Activated CD8-positive, alpha-beta T cell treated with anti-CD3 and anti-CD28 coated beads, Interleukin-2, amount 10 ng/mL, durations not matched to agents 7 days and 5 days (primary cell): ENCODE measurements at places on chromosomes 5 and 9. TPM values are rescaled to one million over a fixed set of nuclear protein-coding genes. Genes with fewer than 3 reads are reported as not detected.

DNA sequence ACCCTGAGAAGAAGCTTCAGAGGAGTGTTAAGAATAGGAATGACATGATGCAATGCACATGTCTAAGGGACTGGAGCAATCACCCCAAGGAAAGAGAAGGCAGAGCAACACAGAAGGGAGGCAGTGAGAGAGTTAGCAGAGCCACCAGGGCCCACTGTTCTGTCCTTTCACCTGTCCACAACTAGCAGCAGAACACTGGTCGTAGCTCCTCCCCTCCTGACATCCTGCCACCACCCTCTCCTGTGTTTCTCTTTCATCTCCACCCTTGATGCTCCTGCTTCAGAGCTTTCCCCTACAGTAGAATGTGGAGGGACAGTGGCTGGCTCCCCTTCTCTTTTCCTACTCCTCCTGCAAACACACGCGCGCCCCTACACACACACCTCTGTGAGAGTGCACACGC, 483.4 kb upstream of the KIF2A start:
- DNase-seq, result no peak

GRCh38 chr9:85876628-85877027, 64.3 kb upstream of the NAA35 start:
- no peak for DNase-seq

Gene CYLC2
- total RNA-seq, result not detected

Gene ARID3C
- total RNA-seq, result not detected

GRCh38 chr5:133118741-133119140, 66.9 kb downstream of the HSPA4 start:
- no peak for DNase-seq

Gene FBP1
- 0.21 TPM for total RNA-seq

GRCh38 chr5:124528838-124529237, 217.6 kb downstream of the ZNF608 start:
- DNase-seq, result no peak

Gene IFNB1
- total RNA-seq, result not detected

Gene TMEM215
- not detected for total RNA-seq
